ENCODE measurements at places on chromosomes 2 and 18. TPM values are rescaled to one million over a fixed set of nuclear protein-coding genes. Genes with fewer than 3 reads are reported as not detected.

Gene SCN2A
- 0.12 TPM for total RNA-seq

GRCh38 chr2:224449212-224450147, 47.6 kb upstream of the FAM124B start:
- DNase-seq = no peak

- no peak for DNase-seq
Observed at GRCh38 chr2:118133916-118134315, 45.6 kb downstream of the INSIG2 start.

DNA sequence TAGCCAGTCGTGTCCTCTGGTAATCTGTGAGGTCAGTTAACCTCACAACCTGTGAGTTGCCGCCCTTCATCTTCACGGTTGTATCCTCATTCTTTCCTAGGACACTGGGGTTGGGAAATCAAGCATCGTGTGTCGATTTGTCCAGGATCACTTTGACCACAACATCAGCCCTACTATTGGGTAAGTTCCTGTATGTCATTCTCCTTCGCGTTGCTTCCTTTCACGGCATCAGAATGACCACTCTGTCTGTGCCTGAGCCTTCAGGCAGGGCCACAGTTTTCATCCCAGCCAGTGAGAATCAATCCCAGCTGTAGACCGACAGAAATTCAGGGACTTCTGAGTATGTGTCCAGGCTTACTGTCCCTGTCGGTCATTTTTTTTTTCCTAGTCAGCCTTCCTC, 67.1 kb downstream of the RAB31 start:
- DNase-seq = no peak

Gene SLC14A1
- total RNA-seq = 6.2 TPM

DNA sequence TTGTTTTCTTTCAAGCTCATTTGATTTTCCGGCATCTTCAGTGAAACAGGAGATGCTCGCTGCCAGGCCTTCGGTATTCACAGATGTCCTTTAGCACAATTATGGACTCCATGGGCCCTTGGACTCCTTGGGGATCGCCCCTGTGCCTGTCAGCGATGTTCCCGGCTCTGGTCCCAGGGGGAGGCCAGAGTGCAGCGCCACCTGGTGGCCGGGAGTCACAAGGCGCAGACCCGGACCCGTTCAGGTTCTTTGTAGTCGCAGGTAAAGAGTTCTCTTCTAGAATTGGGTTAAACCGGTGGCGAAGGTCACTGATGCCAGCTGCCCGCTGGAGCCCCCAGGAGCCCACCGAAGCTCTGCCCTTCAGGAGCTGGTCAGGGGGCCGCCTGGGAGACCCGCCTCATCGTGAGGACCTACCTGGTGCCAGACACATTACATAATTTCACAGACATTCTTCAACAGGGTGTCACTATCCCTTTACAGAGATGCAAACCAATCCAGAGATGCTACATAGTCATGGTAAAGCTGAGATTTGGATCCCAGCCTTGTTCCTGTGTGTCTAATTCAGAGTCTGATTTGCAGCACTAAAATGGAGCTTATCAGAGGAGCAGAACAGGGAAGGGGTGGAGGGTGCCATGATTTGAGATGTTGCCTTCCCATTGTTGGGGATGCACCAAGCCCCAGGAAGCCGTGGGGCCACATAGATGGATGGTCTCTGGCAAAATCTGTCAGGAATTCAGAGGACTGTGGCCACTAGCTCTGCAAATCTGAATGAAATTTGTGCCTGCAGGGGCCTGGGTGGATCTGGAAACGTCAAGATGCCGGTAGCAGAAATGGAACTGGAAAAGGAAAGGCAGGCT, 6.0 kb upstream of the INPP5D start:
- DNase-seq = peak; percentile 77

DNA sequence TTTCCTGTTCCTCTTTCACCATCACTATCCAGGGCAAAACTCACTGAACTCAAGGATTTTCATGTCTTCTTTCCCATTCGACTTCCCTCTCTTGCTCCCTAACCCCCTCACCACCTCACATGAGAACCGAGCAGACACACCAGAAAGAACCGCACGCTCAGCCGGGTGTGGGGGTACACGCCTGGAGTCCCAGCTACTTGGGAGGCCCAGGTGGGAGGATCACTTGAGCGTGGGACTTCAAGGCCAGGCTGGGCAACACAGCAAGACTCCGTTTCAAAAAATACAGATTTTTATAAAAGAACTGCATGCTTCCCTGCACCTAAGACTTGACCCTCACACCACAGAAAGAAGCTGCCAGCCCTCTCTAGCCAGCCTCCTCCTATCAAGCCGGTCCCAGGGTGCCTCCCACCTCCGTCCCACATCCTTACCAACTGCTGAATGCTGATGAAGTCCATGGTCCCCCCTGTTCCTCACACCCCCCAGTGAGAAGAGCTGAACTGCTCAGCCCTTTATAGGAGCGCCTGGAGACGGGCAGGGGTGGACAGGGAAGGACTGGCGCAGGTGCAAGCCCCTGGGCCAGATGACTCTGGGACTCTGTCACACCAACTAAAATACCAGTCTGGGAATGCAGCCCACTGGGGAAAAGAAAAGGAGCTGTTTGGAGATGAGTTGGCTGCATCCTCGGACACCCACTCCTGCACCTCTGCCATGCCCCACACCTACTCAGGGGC, at the start of gene ANKRD23:
TSS of gene ANKRD23 (minus strand) at position 484 of the 731 bp plus-strand sequence. CDS start at position 455, 29 bp downstream.
- DNase-seq = no peak

GRCh38 chr2:105144941-105145300, 96.6 kb upstream of the GPR45 start:
- DNase-seq = no peak

GRCh38 chr2:141560723-141561122, 570.1 kb downstream of the LRP1B start:
- DNase-seq = no peak

Gene FIGN
- total RNA-seq = not detected

DNA sequence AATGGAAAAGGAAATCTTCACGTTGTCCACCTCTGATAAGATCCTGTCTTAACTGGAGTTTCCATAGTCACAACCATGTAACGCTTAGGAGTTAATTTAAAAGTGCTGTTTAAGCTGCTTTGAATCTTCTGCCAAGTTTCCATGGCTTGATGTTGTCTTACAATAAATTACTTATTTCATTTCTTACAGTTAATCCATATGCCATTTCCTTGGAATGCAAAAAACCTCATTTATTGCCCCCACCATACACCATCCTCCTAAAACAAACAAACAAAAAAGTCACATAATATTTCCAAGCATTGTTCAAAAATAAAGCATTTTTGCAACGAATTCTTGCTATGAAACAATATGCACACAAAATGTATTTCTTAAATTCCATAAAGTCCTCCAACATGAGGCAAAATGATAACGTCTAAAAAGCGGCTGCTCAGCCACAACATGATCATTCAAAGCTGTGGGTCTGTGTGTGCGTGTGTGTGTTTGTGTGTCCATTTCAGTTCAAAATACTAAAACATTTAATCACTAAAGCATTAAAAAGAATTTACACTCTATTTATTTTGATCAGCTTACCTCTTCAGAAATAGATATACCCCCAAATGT, 46.8 kb upstream of the PXDN start:
- DNase-seq = no peak

GRCh38 chr2:226211439-226211838, 588.2 kb downstream of the IRS1 start:
- DNase-seq = no peak

GRCh38 chr18:74546751-74547530, 12.6 kb downstream of the CNDP1 start:
- no peak for DNase-seq

DNA sequence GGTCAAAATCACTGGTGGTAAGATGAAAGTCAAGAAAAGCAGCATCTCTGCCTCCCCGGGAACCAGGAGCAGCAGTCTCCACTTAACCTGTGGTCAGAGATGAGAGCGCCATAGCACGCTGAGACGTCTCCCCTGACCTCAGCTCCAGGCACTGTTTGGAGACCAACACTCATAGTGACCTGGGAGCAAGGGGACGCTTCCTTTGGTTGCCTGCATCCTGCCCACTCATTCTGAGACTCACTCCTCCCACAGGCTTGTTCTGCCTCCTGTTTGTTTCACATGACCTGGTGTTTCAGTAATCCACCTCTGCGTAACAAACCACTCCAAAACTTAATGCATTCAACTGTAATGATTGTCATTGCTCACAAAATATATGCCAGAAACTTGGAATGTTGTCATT, 139.3 kb downstream of the ACOXL start:
- DNase-seq = peak; percentile 59

Gene UCN
- 7.6 TPM for total RNA-seq

DNA sequence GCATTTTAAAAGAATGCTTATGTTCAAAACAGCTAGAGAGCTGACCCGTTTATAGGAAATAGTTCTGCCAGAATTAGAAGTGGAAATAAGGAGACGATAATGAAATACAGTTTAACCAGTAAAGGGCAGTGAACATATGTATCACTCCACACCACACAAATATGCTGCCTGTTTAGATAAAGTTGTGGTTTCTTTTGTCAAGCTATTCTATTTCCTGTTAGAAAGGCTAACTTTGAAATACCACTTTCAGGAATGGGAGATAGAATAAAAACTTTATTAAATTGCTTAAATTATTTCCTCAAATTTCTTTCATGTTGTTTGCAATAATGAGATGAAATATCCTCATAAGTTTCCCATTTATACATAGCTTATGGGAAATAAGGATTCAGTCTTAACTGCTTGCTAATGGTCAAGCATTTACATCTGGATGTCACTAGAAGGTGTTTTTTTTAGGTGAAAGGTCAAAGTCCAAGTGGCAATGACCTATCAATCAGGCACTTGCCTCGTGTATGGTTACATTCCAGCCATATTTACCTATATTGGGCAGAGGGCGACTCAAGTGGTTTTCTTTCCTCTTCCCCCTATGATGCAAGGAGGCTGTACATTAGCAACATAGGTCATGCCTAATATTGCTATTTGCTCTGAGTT, 148.9 kb downstream of the ZEB2 start:
- DNase-seq = no peak

Gene USP14
- total RNA-seq = 80.4 TPM

DNA sequence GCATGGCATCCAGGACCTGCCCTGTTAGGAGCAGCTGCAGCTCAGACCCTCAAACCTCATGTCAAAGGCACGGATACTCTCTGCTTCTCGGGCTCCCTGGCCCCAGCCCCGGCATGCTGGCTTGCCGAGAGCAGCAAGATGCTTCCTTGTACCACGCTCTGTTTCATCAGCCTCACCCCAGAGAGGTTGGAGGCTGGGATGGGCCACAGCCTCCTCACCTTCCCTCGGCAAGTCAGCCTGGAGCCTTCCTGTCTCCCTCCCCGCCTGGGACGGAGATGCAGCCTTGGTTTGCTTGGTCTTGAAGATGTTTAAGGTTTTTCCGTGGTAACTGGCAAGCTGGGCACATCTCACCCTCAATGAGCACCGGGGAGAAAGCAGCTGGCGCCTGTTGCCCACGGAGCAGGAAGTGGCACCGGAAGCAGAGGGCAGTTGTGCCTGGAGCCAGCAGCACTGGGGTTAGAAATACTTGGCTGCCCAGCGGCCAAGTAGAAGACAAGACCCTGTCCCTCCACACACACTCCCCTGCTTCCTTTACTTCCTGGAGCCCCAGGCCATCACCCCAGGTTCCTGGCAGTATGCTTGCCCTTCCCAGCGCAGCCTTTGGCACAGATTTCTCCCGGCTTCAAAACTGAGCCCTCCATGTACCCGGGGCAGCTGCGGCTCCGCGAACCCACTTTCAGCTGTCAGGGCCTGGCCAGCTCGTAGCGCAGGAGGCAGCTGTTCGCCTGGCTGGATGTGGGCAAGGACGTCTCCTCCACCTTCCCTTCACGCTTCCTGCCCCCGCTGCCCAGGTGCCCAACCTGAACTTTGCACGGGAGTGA, 17.4 kb downstream of the FBLN7 start:
- DNase-seq = peak; percentile 48

- no peak for DNase-seq
Observed at GRCh38 chr2:150522269-150522668, 34.8 kb upstream of the RND3 start.

Gene CYS1
- 0.46 TPM for total RNA-seq

Gene TRABD2A
- 39.4 TPM for total RNA-seq

- no peak for DNase-seq
Observed at GRCh38 chr2:199384043-199384442, 73.7 kb downstream of the SATB2 start.

DNA sequence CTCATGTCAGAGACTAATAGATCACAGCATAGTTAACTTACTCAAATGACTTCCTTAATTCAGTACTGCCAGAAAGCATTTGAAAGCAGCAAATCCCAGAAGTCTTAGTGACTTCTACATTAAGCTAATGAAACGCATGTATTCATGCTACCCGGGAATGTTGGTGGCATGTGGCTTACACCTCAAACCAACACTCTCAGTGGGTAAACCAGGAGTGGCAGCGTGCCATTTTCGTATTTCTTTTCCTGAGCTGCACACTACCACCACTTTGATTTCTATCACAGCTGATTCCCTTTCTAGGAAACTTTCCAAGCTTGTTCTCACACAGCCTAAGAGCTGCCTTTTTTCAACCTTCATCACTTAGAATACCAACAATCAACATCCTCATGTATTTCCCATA, 646.6 kb downstream of the NRXN1 start:
- no peak for DNase-seq

DNA sequence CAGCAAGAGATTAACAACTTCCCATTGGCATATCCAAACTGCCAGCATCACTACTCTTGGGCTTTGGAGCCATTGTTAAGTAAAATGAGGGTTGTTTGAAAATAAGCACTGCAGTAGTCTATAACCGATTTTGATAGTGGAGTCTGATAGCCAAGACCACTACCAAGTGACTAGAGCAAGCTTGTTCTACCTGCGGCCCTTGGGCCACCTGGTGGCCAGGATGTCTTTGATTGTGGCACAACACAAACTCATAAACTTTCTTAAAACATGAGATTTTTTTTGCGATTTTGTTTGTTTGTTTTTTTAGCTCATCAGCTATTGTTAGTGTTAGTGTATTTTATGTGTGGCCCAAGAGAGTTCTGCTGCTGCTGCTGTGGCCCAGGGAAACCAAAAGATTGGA, 11.0 kb downstream of the UBE2E3 start:
- no peak for DNase-seq

GRCh38 chr2:211598238-211598637, 940.4 kb downstream of the ERBB4 start:
- no peak for DNase-seq

GRCh38 chr2:177908182-177908581, 164.4 kb downstream of the PDE11A start:
- DNase-seq = no peak

- peak; percentile 21 for DNase-seq
Observed at GRCh38 chr2:230668939-230669303, 43.7 kb upstream of the CAB39 start.

Gene ADGRF3
- total RNA-seq = 4.8 TPM

Gene SCTR
- not detected for total RNA-seq

DNA sequence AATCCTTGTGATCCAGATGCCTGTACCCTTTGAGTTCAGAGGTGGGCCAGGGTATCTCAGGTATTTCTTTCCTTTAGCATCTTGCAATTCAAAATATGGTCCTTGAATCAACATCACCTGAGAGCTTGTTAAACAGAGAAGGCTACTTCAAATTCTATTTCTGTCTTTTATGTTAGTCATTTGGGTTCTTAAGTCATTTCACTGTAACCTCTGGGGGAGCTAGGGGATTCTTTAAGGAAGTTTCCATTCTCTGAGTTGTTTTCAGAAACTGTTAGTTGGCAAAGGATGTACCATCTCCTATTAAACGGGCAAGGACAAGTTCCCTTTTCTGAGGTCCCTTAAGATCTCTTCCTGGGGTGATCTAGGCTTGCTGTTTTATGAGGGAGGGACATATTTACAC, 16.6 kb downstream of the CFLAR start:
- DNase-seq = no peak

GRCh38 chr2:149616681-149617456, 29.3 kb upstream of the MMADHC start:
- no peak for DNase-seq
